A673 (cell line): ENCODE measurements at places on chromosomes 6 and 20.

GRCh38 chr6:35224720-35225119 lies 11.0 kb downstream of the SCUBE3 start:
- no peaks in the 10 kb centered on the region for H3K4me1 ChIP-seq
- no peak overlapping the region for H3K27ac ChIP-seq
- H3K27me3 ChIP-seq = no peaks in the 10 kb centered on the region
- no peak overlapping the region for H3K4me3 ChIP-seq
- no peak for DNase-seq
- no peaks in the 10 kb centered on the region for H3K36me3 ChIP-seq

GRCh38 chr6:36897609-36898008 lies 11.9 kb downstream of the C6orf89 start:
- no peak overlapping the region for H3K4me3 ChIP-seq
- DNase-seq = no peak
- no peaks in the 10 kb centered on the region for H3K36me3 ChIP-seq
- H3K4me1 ChIP-seq = no peaks in the 10 kb centered on the region
- H3K27ac ChIP-seq = no peak overlapping the region

DNA sequence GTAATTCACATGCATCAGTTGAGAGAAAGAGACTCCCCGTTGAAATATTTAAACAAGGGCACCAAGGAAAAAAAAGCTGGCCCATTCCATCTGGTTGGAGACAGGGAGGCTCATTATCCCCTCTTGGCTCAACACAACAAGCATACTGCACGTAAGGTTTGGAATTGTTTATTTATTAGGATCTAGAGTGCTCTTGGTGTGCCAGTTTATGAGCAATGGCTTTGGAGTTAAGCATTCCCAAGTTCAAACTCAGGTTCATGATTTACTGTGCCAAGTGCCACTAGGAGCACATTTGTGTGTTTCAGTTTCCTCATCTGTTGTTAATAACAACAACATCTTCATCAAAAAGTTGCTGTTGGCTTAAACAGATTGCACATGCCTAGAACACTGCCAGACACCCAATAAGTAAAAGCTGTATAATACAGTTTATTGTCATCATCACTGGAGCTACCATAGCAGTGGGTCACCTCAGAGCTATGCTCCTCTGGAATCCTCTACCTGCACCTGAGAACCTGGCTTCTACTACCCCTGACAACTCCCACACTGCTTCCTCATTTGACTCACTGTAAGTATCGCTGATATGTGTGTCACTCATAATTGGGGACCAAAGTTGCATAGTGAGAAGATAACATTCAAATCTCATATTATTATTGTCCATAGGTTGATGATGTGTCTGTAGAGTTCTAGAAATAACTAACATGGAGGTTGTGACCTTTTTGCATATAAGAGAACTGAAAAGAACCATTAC lies 5.4 kb downstream of the SLC17A3 start:
- H3K4me3 ChIP-seq = no peak overlapping the region
- no peak for DNase-seq
- H3K27ac ChIP-seq = no peak overlapping the region
- no peaks in the 10 kb centered on the region for H3K36me3 ChIP-seq

DNA sequence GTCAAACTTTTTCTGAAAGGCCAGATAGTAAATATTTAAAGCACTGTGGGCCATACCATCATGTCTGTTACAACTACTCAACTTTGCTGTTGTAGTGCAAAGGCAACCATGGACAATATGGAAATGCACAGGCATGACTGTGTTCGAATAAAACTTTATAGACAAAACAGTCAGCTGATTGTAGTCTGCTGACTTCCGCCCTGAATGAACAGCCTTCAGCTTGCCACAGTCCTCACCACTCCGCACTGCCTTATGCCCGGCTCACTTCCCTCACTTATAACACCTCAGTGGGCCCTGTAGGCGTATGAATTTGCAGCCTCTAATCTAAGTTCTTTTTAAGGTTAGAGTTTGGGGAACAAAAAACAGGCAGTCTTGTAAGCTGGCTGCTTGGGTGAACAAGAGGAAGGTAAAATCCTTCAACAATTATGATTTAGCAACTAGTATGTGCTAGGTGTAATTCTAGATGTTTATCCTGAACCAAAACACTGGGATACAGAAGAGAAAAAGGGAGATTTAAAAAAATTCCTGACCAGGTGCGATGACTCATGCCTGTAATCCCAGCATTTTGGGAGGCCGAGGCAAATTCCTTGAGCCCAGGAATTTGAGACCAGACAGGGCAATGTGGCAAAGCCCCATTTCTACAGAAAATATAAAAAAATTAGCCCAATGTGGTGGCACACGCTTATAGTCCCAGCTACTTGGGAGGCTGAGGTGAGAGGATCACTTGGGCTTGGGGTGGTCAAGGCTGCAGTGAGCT lies 6.8 kb upstream of the SLC2A10 start:
- H3K4me1 ChIP-seq = no peaks in the 10 kb centered on the region
- no peak overlapping the region for H3K27ac ChIP-seq
- DNase-seq = no peak
- no peaks in the 10 kb centered on the region for H3K36me3 ChIP-seq

DNA sequence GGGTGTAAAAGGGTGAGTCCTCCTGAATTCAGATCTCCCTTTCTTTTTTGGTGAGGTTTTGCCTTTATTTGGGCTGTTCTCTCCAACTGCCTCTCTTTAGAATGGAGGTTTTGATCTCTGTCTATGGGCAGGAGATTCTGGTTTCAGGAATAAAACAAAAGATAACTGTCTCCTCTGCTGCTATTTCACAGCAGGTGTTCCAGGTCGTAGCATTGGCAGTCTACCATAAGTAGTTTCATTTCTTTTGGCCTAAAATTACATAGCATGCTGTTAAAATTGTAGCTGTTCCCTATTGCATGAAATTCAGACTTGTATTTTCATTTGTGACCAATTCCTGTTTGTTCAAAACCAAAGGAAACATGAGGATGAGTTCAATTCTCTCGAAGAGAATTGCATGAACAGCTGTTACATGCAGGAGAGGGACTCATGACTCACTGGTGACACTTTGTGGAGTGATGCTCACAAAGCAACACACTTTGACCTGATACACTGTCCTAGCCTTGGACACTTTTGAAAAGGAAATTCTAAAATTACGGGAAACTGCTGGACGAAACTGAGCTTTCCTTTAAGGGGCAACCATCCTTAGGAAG lies 76.8 kb upstream of the SIRPG start:
- peak; percentile 32 for DNase-seq
- H3K27ac ChIP-seq = no peak overlapping the region
- H3K4me3 ChIP-seq = no peak overlapping the region
- H3K4me1 ChIP-seq = no peaks in the 10 kb centered on the region
- H3K36me3 ChIP-seq = no peaks in the 10 kb centered on the region

DNA sequence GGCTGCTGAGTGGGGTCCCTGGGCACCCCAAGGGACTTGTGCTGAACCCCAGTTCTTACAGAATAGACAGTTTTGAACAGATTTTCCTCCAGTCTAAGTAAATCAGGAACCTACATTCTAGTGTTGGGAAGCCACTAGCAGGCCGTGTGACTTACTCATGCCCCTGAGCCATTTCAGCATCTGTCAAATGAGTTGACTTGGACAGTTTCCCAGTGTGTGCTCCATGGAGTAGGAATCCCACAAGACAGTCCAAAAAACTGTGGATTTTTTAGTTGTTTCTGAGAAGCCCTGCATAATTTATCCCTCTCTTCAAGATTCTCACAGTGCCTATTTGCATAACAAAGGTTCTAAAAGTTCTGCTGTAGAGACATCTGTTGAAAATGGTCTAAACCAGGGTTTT lies 2.1 kb downstream of the GABRR2 start:
- peak; percentile 60 for DNase-seq
- no peak overlapping the region for H3K4me3 ChIP-seq
- H3K27me3 ChIP-seq = no peaks in the 10 kb centered on the region
- H3K36me3 ChIP-seq = no peaks in the 10 kb centered on the region
- H3K4me1 ChIP-seq = peaks cover 26% of the 10 kb centered on the region
